ENCODE measurements at places on chromosomes 13 and 19. TPM values are rescaled to one million over a fixed set of nuclear protein-coding genes. Genes with fewer than 3 reads are reported as not detected.

The TNNI3 gene
- total RNA-seq, result 8.4 TPM

The TMC4 gene
- total RNA-seq, result 1.1 TPM

The BTBD2 gene
- total RNA-seq, result 37.4 TPM

The SLC17A7 gene
- total RNA-seq, result 0.49 TPM

The ZNF665 gene
- total RNA-seq, result not detected

The REEP6 gene
- total RNA-seq, result 3.9 TPM

The SLC10A2 gene
- total RNA-seq, result not detected
